Common myeloid progenitor, CD34-positive (primary cell): ENCODE measurements at places on chromosomes 6 and 20.

- peak overlapping the region; percentile 28 for H3K4me3 ChIP-seq
- peaks cover 5% of the 10 kb centered on the region for H3K4me1 ChIP-seq
- H3K27me3 ChIP-seq: no peaks in the 10 kb centered on the region
Observed at GRCh38 chr6:111427341-111428116, 55.5 kb downstream of the REV3L start.

GRCh38 chr6:133966654-133967329, 13.8 kb downstream of the TBPL1 start:
- no peak overlapping the region for H3K4me3 ChIP-seq
- no peaks in the 10 kb centered on the region for H3K27me3 ChIP-seq
- no peaks in the 10 kb centered on the region for H3K4me1 ChIP-seq
- no peaks in the 10 kb centered on the region for H3K36me3 ChIP-seq
- H3K27ac ChIP-seq: no peak overlapping the region

DNA sequence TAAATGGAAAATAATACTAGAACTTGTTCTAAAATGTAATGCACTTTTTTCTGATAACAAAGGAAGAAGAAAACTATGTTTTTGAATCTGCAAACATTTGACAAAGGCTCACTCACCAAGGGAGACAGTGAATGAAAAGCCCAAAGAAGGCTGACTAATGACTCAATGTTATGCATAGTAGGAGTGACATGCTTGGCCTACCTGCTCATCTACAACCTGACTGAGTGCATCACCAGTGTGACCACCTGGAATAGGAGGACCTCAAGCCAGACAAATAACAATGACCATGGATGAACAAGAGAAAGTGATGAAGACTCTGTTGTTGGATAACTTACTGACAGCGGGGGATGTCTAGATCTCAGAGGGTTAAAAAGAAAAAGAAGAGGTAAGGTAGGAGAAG, 157.2 kb downstream of the SIM1 start:
- no peaks in the 10 kb centered on the region for H3K36me3 ChIP-seq
- H3K27ac ChIP-seq: no peak overlapping the region
- no peaks in the 10 kb centered on the region for H3K4me1 ChIP-seq

DNA sequence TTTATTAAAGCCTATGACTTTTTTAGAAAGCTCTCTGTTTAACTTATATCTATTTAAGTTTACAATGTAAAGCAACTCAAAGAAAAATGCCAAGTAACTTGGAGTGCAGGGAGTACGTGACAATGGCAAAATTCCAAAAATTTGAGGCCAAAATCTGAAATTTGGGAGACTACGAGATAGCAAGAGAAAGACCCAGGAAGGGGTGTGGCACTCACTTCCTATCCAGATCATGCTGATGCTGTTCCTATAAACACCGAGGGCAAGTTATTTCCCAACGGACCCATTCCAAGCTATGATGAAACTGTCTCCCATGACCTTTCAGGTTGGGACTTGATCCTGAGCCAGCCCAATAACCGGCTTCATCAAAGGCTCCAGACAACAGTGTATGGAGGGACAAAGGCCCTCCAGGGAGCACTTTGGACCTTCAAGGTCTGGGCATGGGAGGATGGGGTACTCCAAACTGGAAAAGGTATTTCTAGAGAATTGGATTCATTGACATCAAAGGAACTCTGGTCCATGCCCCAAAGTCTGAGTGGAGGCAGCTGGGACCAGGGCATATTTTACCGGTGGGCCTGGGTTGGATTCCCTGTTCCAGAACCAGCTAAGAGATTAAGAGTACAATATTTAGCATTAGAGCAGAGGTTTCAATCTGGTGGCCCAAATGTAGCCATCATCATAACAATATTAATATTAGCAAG, 15.7 kb upstream of the SLC13A3 start:
- no peak overlapping the region for H3K4me3 ChIP-seq
- DNase-seq: no peak

DNA sequence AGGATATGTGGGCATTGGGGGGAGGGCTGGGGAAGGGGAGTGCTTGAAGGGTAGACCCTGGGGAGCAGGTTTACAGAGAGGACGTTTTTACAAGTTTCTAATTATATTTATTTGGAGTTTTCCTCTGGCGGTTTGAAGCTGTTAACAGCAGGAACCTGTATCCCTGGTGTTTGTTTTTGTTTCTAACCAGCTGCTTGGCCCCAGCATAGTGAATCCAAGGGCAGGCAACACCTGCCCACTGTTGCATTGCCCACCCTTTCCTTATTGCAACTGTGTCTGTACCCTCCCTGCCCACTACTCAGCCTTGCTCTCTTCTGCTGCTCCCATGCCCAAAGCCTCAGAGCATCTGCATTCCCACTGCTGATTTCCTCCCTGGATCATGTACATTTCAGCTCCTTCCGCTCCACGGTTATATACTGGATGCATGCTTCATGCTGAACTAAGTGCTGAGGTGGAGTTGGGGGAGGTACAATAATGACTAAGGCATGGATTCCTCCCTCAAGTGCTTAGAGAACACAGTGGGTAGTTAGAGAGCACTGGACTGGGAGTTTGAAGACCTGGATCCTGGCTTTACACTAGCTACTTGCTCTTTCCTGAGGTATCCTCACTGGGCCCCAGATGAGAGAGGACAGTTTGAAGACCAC, 6.0 kb downstream of the SCUBE3 start:
- H3K4me3 ChIP-seq: no peak overlapping the region
- no peak for DNase-seq
- no peaks in the 10 kb centered on the region for H3K36me3 ChIP-seq
- H3K4me1 ChIP-seq: peaks cover 7% of the 10 kb centered on the region
- H3K27me3 ChIP-seq: peaks cover 1% of the 10 kb centered on the region

- no peak overlapping the region for H3K27ac ChIP-seq
- no peak overlapping the region for H3K4me3 ChIP-seq
- no peaks in the 10 kb centered on the region for H3K4me1 ChIP-seq
- DNase-seq: peak; percentile 57
Observed at GRCh38 chr6:127186889-127187288, 68.4 kb downstream of the RSPO3 start.

DNA sequence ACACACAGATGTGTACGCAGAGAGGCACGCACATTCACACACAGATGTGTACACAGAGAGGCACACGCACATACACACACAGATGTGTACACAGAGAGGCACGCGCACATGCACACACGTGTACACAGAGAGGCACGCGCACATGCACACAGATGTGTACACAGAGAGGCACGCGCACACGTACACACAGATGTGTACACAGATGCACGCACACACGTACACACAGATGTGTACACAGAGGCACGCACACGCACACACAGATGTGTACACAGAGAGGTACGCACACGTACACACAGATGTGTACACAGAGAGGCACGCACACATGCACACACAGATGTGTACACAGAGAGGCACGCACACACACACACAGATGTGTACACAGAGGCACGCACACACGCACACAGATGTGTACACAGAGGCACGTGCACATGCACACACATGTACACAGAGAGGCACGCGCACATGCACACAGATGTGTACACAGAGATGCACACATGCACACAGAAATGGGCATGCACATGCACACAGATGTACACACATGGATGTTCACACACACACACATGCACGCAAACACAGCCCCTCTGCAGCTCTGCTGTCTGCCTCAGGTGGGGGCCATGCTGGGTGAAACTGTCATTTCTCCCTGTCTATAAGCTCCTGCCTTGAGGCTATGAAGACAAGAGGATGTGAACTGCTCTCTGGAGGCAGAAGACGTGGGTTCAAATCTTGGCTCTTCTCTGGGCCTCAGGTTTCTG, 14.3 kb upstream of the MYT1 start:
- no peaks in the 10 kb centered on the region for H3K27me3 ChIP-seq
- peak; percentile 15 for DNase-seq
- H3K4me1 ChIP-seq: no peaks in the 10 kb centered on the region
- H3K36me3 ChIP-seq: no peaks in the 10 kb centered on the region
- no peak overlapping the region for H3K27ac ChIP-seq
